ENCODE measurements at places on chromosomes 11 and 22. TPM values are rescaled to one million over a fixed set of nuclear protein-coding genes. Genes with fewer than 3 reads are reported as not detected.

DNA sequence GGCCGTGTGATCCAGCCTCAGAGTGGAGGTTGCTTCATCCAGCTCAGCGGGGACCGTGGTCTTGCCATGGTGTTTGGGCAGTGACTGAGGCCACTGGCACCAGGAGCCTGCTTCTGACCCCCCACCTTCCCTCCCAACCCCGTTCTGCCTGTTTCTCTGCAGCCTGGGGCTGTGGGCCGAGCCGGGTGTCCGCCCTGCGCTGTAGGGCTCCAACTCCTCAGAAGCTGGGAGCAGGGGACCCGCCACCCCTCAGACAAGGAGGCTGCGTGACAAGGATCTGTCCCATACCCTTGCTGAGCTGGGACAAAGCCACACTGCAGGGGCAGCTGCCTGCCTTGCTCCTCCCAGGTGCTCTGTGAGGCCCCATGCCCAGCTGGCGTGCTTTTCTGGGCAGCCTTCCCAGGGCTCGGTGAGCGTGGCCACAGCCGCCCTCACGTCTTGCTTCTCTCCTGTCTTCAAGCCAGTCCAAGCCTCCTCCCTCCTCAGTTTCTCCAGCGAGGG is 11.7 kb upstream of the ARFGAP3 start:
- no peak for DNase-seq

DNA sequence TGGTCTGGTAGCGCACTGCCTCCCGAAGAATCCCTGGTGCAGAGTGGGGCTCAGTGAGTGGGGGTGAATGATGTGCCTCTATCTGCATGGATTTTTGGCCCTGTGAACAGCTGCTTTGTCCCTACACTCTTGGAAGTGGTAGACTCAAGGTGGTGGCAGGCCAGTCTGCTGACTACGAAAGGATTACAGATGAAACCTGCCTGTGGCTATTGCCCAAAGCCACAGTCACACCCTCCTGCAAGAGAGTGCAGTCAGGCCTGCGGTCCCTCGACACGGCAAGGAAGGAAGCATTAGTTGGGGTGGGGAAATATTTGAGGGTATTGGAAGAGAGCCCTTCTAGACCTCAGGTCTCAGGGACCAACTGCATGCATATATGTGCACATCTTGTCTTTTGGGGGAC is 63.7 kb downstream of the DSCAML1 start:
- DNase-seq = no peak

The SLC5A12 gene
- total RNA-seq = not detected

The LINC01488 gene
- total RNA-seq = not detected

The POU2AF2 gene
- total RNA-seq = not detected
